ENCODE measurements at places on chromosomes 13 and 19.

DNA sequence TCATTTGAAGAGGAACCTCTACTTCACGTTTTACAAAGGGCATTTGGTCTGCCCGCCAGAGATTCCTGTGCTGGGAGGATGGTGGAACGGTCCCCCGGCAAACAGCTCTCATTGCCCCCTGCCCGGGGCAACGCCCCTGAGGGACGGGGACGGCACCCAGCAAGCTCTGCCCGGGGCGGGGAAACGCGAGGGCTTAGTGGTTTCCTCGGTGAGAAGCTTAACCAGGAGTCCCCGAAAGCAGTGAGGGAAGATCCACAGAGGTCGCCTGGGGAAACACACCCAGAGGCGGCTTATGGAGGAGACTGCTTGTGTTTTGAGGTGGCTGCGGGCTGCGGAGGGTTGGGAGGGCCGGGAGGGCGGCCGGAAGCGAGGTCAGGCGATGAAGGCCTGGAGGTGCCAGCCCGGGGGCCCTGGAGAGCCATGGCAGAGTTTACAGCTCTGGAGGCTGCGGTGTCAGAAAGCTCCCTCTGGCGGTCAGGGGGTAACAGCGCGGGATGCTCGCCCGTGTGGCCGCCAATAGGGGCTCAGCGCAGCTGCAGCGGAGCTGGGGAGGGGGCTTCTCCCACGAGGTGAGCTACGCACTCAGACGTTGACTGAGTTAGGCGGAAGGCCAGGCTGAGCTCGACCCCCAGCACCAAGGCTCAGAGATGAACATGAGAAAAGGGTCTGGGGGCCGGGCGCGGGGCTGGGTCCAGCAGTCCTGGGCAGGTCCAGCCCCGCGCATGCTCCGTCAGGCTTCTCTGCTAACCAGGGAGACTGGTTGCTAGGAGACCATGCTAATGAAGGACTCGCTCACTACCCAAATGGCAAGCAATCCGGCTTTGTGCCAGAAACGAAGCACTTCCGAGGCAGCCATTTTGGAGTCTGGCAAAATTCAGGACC is 652 bp upstream of the TPGS1 start:
- peak; percentile 82 for DNase-seq

- DNase-seq: no peak
Measured at GRCh38 chr19:48683349-48683748, 10.5 kb upstream of the NTN5 start.

GRCh38 chr19:3575260-3575741 is 2.6 kb downstream of the HMG20B start:
- no peak for DNase-seq

DNA sequence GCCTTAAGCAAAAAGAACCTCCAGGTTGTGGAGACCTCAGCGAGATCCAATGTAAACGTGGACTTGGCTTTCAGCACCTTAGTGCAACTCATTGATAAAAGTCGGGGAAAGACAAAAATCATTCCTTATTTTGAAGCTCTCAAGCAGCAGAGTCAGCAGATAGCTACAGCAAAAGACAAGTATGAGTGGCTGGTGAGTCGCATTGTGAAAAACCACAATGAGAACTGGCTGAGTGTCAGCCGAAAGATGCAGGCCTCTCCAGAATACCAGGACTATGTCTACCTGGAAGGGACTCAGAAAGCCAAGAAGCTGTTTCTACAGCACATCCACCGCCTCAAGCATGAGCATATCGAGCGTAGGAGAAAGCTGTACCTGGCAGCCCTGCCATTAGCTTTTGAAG is 58.5 kb downstream of the ARHGAP35 start:
- DNase-seq: no peak

- no peak for DNase-seq
Measured at GRCh38 chr13:110433014-110433413, 125.9 kb downstream of the COL4A2 start.

DNA sequence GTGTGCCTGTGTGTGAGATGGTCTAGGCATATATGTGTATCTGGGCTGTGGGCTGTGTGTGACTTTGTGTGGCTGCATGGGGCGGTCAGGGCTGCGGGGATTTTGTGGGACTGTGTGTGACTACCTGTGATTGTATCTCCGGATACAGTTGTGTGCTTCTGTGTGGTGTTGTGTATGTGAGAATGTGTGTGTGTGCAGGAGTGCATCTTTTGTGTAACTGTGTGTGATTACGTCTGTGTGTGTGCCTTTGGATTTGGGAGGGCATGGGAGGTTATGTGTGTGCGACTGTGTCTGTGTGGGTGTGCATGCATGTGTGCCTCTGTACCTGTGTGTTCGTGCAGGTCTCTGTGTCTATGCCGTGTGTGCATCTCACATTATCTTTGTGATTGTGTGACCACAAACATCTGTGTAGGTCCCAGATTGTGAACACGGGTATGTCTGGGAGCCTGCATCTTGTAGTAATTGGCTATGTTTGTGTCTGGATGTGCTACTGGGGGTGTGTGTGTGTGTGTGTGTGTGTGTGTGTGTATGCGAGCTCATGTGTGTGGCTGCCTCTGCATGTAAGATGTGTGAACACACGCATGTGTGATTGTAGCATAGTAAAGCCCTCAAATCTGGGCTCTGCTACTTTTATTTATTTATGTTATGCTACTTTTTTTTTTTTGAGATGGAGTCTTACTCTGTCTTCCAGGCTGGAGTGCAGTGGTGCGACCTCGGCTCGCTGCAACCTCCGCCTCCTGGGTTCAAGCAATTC is 7.6 kb downstream of the EHD2 start:
- no peak for DNase-seq

GRCh38 chr19:42272989-42273406 is 3.9 kb downstream of the CIC start:
- no peak for DNase-seq

- DNase-seq: no peak
Measured at GRCh38 chr19:41527089-41527488, 48.9 kb upstream of the CEACAM21 start.

GRCh38 chr13:39877134-39877533 is 221.7 kb downstream of the COG6 start:
- no peak for DNase-seq
